ENCODE measurements at places on chromosomes 16 and 17.

DNA sequence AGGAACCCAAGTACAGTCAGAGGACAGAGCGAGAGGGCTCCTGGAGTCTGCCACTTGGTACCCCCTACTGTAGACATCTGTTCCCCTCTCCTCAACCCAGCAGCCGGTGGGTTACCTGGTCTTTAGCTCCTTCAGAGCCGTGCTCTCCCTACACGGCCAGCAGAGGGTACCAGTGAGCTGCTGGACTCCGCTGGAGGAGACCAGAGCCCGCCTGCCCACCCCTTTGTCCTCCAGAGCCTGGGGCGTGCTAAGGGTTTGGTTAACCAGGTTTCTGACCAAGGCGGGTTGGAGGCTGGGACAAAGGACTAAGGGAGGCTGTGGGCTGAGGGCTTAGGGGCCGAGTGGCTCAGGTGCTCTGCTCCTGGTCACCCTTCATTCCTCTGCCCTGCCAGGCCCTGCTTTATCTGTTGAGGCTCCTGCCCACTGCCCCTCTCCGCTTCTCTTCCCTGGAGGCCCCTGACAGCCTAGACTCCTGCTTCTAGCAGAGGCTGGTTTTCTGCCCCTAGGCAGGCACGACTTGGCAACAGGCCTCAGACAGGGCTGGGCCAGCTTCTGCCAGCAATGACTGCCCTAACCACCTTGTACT, 2.7 kb upstream of the HSD11B2 start:
- DNase-seq: no peak

DNA sequence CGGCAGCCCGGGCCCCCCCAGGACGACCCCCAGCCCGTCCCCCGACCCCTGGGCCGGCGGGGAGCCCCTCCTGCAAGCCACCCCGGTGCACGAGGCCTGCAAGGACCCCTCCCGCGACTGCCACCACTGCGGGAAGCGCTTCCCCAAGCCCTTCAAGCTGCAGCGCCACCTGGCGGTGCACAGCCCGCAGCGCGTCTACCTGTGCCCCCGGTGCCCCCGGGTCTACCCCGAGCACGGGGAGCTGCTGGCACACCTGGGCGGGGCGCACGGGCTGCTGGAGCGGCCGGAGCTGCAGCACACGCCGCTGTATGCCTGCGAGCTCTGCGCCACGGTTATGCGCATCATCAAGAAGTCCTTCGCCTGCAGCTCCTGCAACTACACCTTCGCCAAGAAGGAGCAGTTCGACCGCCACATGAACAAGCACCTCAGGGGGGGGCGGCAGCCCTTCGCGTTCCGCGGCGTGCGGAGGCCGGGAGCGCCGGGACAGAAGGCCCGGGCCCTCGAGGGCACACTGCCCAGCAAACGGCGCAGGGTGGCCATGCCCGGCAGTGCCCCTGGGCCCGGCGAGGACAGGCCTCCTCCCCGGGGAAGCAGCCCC, 15.6 kb upstream of the ZFPM1 start:
- DNase-seq: peak; percentile 30

- no peak for DNase-seq
Observed at GRCh38 chr16:577796-578195, 8.0 kb downstream of the PIGQ start.

DNA sequence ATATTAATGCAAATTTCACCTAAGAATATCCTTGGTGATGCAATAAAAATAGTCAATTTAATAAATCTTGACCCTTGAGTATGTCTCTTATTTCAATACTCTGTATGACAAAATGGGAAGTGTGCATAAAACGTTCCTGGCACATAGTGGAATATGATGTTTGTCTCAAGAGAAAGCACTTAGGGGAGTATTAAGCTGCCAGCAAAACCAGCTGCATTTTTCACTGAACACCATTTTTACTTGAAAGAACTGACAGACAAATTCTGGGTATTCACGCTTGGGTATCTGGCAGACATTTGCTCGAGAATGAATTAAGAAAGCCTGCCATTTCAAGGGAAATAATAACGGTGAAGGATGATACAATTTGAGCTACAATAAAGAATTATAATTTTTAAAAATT, 364.8 kb downstream of the SOX9 start:
- DNase-seq: no peak

DNA sequence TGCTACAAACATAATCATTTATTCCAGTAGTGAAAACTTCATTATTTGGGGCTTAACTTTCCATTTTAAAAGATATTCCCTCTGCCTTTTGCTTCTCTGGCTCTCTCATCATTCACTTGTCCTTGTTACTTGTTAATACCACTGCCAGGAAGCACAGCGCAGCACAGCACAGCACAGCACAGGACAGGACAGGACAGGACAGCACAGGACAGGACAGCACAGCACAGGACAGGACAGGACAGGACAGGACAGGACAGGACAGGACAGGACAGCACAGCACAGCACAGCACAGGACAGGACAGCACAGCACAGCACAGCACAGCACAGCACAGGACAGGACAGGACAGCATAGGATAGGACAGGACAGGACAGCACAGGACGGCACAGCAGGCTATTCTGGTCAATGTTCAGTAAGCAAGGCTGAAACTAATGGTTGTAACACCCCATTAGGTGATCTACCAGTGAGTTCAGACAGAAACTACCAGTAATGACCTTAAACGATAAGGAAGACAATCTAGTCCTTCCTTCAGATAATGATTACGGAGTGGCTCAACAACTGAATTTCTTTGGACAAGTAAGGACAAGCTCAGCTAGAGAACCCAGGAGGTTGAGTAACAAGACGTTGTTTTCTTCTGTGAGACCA, 31.9 kb downstream of the COG1 start:
- no peak for DNase-seq

DNA sequence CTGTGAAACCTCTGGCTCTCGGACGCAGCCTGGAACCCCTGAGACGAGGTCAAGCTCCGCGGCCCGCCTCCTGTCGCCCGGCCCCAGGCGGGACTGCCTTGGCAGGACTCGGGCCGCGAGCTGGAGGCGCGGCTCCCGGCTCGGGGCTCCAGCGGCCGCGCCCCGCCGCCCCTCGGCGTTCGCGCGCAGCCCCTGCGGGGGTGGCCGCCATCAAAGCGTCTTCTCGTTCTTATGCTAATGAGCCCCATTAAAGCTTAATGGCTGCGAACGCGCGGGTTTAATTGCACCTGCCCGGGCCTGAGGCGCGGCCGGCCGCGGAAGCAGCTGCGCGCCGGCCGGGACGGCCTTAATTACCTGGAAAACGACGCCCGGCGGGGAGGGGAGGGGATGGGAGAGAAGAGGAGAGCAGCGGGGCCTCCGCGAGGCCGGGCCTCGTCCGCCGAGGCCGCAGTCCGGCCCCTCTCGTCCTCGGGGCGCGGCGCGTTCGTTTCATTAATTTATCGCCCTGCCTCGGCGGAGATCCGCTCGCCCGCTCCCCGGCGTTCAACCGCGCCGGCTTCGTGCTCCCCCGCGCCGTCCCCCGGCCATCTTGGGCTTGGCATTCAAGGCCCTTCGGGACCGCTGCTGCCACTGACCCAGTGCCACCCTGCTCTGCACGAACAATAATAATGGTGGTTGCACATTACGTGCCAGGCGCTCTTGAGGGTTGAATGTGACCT, 19.2 kb downstream of the RAI1 start:
- no peak for DNase-seq

- no peak for DNase-seq
Observed at GRCh38 chr16:11143372-11144035, 112.5 kb downstream of the SOCS1 start.

- DNase-seq: no peak
Observed at GRCh38 chr16:13727943-13728342, 192.0 kb upstream of the ERCC4 start.

DNA sequence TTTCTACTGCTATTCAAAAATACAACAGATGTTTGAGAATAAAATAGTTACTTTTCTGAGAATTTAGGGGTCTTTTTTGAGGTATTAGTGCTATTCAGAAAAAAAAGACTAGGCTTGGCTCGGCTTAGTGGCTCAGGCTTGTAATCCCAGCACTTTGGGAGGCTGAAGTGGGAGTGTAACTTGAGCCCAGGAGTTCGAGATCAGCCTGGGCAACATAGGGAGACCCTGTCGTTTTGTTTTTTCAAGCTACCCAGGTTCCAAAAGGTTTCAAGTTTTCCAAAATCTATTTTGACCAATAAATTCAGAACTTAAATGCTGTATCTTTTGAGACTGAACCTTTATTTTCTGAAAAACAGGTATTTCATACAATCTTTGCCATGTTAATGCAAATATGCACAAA, 3.2 kb upstream of the ARL6IP1 start:
- no peak for DNase-seq

DNA sequence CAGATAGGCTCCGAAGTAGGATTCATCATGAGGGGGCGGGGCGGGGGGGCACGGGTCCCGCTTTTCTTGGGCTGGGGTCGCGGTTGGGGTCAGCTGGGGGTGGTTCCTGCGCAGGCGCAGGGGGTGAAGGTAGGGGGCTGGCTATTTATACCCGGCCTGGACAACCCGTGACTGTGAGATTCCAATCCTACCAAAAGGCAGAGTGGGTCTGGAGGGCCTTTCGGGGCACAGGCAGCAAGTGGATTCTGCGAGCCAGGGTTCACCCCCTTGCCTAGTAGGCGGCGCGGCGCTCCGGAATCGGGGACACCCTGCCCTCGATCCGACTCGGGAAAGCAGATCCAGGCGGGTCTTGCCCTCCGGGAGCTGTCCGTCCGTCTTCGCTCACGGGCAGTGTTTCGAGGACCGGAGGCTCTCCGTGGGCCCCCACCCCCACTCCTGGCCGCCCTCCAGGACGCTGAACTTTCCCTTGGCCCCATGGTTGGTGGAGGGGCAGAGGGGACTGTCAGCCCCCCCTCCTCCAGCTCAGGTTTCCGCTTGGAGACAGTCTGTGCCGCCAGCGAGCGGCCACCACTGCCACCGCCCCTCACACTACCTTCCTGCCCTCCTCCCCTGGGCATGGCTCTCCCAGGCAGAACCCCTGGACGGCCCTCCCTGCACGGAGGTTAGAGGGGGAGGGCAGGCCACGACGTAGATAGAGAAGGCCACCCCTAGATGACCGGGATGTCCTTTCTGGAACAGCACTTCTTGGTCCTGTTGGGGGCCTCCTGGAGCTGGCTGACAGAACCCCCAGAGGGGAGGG, 634 bp downstream of the SLC2A4 start:
- no peak for DNase-seq

DNA sequence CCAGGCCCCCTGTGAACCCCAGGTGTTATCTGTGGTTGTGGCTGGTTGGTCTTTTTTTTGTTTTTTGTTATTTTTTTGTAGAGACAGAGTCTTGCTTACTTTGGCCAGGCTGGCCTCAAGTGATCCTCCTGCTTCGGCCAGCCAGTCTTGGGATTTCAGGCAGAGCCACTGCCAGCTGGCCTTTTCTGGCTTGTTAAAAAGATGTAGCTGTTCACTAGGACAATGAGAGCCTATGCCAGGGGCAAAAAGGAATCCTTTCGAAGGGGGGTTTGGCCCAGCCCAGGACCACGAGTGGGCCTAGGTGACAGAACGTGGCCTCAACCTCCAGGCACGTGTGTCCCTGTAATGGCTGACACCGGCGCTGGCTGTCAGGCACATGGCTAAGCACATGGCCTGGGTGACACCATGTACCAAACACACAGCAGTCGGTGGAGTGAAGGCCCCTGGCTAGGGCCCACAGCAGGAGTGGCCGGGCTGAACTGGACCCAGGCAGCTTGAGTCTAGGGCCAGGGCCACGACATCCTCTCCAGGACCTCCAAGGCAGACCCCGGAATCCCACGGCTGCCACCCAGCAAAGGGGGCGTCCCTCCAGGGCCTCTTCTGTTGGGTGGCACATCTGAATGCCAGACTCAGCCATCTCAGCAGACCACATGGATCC, 6.9 kb upstream of the SLC38A8 start:
- no peak for DNase-seq

- no peak for DNase-seq
Observed at GRCh38 chr17:1709403-1709951, 700 bp downstream of the TLCD2 start.

DNA sequence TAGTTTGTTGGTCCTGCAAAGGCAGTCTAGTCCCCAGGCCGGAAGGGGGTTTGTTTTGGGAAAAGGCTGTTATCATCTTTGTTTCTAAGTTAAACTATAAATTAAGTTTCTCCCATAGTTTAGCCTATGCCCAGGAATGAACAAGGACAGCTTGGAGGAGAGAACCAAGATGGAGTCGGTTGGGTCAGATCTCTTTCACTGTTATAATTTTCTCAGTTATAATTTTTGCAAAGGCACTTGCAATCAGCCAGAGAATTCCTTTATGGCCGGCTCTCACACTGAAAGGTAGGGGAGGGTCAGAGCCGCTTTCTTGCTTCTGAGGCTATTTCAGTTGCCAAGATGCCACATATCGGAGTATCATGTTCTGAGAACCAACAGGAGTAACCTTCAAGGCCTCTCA, 59.2 kb upstream of the ATF7IP2 start:
- DNase-seq: no peak

- DNase-seq: no peak
Observed at GRCh38 chr17:81354954-81355347, 40.3 kb upstream of the BAHCC1 start.

DNA sequence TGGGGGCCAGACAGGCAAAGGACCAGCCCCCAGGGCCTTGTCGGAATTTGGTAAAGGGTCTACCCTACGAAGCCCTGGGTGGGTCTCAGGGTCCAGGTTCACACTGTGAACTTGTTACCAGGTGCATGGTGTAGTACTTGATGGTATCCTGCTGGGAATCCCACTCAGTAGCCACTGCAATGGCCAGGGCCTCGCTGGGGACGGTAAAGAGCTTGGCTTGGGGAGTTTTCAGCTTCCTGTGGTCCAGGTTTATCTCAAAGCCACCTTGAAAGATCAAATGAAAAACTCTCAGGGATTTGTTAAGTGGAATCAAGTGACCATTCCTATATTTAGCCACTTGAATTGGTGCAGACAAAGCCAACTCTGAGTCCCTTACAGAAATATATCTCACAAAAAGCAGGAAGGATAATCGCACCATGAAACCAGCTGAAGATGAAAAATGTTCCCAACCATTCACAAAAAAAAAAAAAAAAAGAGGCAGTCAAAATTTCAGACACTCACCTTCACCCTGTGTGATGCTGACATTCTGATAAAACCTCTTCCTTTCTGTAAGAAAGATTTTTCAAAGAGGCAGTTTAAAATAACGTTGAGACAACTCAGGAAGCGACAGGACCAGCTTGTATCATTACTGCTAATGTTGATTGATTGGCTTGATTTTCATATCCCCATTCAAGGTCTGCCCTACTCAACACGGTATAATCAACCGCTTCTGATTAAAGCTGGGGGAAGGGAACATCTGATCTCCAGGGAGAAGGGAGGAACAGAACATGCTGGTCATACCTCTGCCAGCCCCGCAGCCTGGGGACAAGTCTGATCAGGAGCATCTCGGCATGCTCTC, 10.6 kb downstream of the ATPAF2 start:
- no peak for DNase-seq

DNA sequence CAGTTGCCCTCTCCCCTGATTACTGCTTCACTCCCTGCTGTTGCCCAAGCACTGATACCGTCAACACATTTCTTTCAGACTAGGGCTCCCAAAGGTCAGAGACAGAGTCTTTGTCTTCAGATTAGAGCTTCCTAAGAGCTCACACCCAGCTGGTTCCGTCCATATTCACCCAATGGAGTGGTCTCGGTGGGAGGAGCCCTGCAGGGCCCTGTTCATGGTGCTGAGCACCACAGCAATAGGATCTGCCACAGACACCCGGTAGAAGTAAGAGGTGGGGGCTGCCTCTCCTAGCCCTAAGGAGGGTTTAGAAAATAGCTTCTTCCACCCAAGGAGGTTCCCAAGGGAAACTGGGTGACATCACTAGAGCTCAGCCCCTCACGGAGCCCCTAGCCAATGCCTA, 128.3 kb downstream of the CCDC144A start:
- DNase-seq: no peak
